ENCODE measurements at places on chromosomes 13 and 19. TPM values are rescaled to one million over a fixed set of nuclear protein-coding genes. Genes with fewer than 3 reads are reported as not detected.

GRCh38 chr13:110301083-110301482 is 5.9 kb downstream of the COL4A1 start:
- no peak for DNase-seq

GRCh38 chr13:102863590-102863989 is 17.8 kb downstream of the ERCC5 start:
- DNase-seq: no peak

DNA sequence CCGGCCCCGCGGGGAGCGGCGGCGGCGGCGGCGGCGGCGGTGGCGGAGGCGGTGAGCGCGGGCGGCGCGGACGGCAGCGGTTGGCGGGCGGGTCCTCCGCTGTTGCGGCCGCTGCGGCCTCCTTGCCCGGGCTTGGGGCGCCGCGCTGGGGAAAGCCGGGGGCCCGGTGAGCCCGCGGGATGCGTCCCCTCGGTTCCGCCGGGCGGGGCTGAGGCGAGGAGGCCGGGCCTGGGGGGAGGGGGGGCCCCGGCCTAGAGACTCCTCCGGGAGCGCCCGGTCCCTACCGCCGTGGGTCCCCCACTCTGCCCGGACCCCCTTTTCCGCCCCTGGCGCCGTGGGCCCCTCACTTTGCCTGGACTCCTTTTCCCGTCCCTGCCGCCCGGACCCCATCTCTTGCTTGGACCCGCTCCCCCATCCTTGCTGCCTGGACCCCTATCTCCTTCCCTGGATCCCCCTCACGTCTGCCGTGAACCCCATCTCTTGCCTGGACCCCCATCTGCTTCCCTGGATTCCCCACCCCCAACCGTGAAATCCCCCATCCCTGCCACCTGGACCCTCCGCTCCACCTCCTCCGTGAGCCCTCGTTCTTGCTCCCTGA is 28.6 kb upstream of the NDUFS7 start:
- DNase-seq: peak; percentile 72

NLRP5 gene
- not detected for total RNA-seq

CPAMD8 gene
- total RNA-seq: 9.6 TPM

FPR1 gene
- 15.5 TPM for total RNA-seq
